ENCODE measurements at places on chromosomes 13 and 19.

- DNase-seq, result peak; percentile 85
These were observed 2.0 kb upstream of the GATAD2A start for GRCh38 chr19:19403373-19403901.

- DNase-seq, result no peak
These were observed 36.2 kb downstream of the ERCC5 start for GRCh38 chr13:102881819-102882686.

DNA sequence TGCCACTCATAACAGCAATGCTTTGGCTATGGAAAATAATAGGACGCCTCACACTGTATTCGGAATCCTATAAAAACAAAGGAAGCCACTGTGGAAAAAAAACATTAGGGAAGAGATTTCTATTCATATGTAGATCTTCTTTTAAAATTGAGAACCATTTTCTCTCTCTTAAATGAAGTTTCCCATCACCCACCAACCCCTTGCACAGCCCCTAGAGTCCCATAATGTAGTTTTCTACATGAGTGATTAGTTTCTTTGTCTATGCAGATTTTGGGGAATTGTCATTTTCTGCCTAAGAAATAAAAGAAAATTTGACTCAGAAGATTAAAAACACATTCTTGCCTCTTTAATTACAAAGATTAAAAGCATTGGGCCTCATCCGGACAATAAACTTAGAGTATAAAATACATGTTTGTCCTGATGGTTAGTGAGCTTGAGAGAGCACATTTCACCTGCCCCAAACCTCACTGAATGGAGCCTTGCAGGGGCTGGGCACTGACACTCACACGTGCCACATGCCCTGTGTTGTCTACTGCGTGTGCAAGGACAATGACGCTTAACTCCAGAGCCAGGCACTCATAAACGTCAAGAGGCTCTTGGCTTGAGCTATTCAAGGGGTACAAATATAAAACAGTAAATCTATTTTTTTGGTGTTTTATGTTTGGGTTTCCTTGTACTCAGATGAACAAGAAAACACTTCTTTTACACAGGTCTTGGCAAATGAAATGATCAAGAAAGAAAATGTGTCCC, 40.0 kb upstream of the KL start:
- DNase-seq, result no peak

DNA sequence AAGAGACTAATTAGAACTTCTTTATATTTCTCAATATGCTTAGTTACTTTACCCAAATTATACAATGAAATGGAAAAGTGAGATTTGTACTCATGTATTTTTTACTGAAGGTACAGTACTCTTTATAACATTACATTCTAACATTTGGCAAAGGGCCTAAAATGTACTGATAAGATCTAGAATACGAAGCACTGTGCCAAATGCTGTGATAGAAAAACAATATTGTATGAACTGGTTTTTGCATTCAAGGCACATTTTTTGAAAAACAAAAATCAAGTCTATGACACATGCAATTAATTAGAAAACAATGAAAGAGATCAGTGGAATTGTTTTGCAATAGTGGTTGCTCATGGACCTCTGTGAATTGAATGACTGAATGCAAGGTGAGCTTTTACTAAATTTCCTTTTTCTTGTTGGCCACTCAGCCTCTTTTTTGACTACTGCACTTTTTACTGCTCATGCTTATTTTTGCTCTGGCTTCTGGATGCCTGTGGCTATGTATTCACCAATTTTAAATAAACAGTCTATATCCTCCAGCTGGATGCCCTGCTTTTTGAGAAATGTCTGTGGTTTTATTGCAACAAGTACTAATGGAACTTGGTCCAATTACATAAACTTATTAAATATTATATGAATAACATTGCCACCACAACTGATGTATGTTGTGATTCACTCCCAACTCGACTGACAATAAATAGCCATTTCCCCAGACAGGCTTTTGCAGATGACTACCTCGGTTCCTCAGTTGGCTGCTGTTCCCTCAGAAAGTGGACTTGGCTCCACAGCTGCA, 41.4 kb upstream of the OBI1 start:
- no peak for DNase-seq

DNA sequence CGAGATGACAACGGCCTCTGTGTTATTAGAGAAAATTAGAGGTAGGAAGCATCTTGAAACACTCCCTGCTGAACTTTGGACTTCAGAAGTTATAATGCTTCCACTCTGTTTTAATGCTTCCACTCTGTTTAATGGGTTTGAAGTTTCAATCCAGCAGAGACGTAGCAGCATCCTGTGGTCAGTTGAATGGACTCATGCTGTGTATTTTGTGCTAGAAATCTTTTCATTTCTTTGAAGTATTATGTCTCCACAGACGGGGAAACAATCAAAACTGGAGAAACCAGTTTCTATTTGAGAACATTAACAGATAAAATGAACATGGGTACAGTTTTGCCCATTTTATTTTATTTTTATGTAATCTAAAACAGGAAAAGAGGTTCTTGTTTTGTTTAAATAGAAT, 1736.2 kb downstream of the SLITRK5 start:
- no peak for DNase-seq

DNA sequence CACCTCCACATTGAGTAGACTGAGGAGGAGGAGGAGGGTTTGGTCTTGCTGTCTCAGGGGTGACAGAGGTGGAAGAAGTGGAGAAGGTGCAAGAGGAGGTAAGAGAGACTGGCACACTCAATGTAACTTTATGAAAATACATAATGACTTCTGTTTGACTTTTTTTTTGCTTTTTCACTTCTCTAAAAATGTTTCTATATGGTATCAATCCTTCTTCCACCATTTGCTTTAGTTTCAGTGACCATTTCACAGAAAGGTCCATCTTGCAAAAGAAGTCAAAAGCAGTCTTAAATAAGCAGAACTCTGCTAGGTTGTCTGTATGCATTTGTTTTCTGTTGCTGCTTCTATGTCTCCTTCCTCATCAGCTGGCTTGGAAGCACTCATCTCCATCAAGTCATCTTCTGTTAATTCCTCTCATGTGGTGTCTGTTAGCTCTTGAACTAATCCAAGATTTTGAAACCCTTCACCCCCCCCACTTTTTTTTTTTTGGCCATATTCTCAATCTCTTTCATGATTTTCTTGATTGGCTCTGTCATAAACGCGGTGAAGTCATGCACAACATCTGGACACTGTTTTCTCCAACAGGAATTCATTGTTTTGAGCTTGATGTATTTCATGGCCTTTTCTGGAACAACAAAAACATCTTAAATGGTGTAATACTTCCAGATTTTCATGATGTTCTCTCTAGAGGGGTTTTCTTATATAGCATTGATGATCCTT, 80.8 kb downstream of the KL start:
- DNase-seq, result no peak

Data from RKO (cell line).